Caudate nucleus (tissue), 63 donors: ENCODE measurements at places on chromosomes 7 and 10.

DNA sequence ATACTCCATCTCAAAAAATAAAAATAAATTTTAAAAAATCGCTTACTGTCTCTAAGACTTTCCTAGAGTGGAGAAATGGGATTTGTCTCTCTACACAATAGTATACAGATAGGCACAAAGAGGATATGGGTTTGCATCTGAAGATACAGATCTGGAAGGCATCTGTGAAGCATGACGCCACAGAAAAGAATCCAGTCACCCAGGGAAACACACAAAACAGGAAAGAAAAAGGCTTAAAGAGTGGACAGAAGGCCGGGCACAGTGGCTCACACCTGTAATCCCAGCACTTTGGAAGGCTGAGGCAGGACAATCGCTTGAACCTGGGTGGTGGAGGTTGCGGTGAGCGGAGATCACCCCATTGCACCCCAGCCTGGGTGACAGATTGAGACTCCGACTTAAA is 61.3 kb downstream of the SKIDA1 start:
- DNase-seq = no peak

GRCh38 chr10:113322843-113323242 is 230.0 kb upstream of the HABP2 start:
- DNase-seq = no peak

DNA sequence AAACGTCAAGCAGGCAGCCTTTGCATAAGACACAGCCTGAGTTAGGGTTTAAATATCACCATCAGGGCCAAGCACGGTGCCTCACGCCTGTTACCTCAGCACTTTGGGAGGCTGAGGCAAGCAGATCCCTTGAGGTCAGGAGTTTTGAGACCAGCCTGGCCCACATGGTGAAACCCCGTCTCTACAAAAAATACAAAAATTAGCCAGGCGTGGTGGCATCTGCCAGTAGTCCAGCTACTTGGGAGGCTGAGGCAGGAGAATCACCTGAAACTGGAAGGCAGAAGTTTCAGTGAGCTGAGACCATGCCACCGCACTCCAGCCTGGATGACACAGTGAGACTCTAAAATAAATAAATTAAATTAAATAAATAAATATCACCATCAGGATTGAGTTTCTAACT is 33.0 kb downstream of the SRPK2 start:
- no peak for DNase-seq

DNA sequence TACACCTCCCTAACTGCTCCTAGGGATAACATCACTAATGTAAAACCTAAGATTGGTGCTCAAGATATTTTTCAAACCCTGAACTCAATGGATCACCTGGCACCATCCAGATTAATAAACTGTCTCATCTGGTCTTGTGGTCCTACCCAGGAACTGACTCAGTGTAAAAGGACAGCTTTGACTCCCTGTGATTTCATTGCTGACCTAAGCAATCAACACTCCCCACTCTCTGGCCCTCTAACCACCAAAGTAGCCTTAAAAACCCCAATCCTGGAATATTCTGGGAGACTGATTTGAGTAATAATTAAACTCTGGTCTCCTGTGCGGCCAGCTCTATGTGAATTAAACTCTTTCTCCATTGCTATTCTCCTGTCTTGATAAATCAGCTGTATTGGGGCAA is 6.2 kb upstream of the USP54 start:
- DNase-seq = no peak

- no peak for DNase-seq
These were observed 21.8 kb downstream of the UNCX start for GRCh38 chr7:1254281-1255079.

GRCh38 chr7:151134743-151135524 is 32.6 kb downstream of the GBX1 start:
- DNase-seq = no peak

GRCh38 chr7:131943646-131944045 is 387.2 kb upstream of the PODXL start:
- DNase-seq = no peak

DNA sequence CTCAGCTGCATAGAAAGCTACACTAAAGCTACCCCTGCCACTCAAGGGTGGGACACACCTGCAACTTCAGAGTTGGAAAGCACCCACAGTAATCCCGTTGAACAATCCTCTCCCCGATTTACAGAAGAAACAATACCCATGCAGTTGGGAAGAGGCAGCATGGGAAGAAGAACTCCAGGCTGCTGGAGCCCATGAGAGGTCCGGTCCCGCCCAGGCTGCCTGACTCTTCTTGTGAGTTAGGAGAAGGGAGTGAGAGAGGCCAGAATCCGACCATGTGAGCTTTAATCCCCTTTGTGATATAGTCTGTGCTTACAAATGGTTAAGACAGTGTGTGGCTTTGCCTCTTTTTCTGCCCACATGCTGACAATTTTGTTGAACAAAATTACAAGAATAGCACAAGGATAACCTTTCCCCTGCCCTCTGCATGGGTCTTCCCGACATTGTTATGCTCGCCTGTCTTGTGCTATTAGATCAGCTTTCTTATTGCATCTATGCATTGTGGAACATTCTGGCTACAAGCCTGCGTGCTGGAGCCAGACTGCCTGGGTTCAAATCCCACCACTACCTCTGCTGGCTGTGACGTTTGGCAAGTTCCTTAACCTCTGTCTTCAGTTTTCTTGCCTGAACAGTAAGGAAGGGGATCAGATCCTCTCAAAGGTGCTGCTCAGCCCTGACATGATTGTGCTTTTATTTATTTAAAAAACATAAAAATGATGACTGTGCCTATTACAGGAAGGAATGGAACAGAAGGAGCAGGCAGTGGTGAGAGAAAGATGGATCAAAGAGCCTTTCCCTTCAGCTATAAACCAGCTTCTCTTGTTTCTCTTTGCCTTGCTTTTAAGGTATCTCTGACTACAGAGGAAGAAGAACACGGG is 56.0 kb downstream of the BPGM start:
- no peak for DNase-seq

GRCh38 chr10:110710621-110711020 is 66.5 kb downstream of the RBM20 start:
- no peak for DNase-seq

- DNase-seq = no peak
These were observed 49.5 kb upstream of the ZNF138 start for GRCh38 chr7:64744680-64745079.

DNA sequence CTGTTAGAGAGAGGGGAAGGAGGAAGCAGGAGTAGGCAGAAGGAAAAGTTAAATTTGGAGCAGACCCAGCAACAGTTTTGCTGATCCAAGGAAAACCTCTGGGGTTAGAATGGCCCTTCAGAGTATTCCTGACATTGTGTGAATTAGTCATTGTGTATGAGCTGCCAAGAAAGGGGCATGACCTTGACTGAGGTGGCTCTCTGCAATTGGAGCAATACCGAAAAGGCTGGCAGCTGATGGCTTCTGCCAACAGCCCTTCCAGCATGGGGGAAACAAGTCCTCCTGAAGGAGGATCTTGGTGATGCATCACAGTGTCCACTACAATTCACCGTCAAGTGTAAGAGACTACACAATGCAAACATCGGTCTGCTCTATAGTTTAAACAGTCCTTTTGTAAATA is 20.6 kb upstream of the WASL start:
- DNase-seq = no peak

GRCh38 chr10:2300231-2300630 is 562.9 kb upstream of the ADARB2 start:
- no peak for DNase-seq

- no peak for DNase-seq
These were observed 150.4 kb upstream of the SEMA3E start for GRCh38 chr7:83799333-83799732.

DNA sequence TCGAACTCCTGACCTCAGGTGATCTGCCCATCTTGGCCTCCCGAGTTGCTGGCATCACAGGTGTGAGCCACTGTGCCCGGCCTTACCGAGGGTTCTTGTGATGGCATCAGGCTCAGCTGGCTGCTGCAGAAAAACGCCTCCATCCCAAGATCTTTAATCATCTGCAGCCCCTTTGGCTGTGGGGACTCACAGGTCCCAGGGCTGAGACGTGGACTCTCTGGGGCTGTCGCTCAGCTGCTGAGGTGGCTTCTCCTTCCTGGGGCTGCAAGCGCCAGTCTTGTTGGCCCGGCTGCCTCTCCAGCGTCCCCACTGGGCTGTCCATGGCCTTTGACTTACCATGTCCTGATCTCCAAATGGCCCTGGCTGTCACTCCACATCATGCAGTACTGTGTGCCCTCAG is 20.0 kb downstream of the AMZ1 start:
- no peak for DNase-seq

DNA sequence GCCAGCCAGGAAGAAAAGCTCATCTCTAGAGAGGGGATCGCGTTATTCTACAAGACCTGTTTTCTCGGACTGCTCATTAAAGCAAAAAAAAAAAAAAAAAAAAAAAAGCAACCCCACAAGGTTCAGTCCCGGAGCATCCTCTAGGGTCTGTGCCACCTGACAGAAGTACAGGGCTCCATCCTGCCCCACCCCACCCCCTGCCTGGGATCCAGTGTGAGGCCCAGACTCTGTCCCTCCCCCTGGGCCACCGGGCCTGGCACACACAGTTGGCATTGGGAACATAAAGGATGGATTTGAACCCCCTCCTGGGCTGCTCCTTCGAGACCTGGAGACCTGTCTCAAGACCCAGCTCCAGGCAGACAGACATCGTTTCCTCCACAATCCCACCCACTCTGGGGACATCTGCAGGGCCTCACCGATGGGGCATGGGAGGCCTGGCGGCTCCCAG is 688 bp downstream of the ORAI2 start:
- no peak for DNase-seq

- no peak for DNase-seq
These were observed 66.6 kb upstream of the SYPL1 start for GRCh38 chr7:106178593-106179134.

GRCh38 chr10:13587391-13587790 is 626 bp downstream of the PRPF18 start:
- no peak for DNase-seq

- no peak for DNase-seq
These were observed 379.7 kb upstream of the ZMIZ1 start for GRCh38 chr10:78688901-78689583.

DNA sequence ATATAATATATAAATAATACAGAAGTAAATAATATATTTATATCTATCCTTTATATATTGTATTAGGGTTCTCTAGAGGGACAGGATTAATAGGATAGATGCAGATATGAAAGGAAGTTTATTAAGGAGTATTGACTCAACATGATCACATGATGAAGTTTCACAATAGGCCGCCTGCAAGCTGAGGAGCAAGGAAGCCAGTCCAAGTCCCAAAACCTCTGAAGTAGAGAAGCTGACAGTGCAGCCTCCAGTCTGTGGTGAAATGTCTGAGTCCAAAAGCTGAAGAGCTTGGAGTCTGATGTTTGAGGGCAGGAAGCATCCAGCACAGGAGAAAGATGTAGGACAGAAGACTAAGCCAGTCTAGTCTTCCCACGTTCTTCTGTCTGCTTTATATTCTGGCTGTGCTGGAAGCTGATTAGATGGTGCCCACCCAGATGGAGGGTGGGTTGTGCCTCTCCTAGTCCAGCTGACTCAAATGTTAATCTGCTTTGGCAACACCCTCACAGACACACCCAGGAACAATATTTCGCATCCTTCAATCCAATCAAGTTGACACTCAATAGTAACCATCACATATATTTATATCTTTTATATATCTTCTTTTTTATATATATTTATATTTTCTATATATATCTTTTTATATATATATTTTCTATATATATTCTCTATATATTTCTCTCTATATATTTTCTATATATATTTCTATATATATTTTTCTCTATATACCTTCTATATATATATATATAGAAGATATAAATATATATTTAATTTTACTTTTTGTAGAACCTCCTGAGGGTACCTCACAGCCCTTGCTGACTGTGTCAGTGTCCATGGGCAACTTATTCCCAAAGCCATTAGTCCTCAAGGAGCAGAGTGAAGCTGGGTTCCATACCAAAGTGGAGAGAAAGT is 24.6 kb upstream of the AKR1B10 start:
- DNase-seq = no peak

- DNase-seq = no peak
These were observed 10.8 kb upstream of the CSGALNACT2 start for GRCh38 chr10:43127442-43127841.

DNA sequence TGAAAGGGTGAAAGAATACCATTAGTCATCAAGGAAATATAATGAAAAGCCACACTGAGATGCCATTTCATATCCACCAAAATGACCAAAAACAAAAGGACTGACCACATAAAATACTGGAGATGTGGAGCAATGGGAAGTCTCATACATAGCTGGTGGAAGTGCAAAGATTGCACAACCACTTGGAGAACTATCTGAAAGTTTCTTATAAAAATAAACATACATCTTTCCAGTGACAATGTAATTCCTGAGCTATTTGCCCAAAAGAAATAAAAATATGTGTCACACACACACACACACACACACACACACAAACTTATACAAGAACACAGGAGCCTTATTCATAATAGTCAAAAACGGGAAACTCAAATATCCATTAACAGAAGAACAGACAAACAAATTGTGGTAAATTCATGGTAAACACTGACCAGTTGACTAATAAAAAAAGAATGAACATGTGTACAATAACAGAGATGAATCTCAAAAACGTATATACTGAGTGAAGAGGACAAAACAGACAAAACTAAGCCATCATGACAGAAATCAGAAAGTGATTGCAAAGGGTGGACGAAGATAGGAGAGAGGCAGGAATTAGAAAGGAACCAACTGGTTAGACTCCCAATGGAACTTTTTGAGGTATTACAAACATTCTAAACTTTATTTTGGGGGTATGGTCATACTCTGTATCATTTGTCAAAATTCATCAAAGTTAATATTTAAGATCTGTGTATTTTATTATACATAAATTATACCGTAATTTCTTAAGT is 21.5 kb downstream of the WASL start:
- no peak for DNase-seq

- DNase-seq = no peak
These were observed 39.7 kb downstream of the RASGEF1A start for GRCh38 chr10:43226851-43227845.

DNA sequence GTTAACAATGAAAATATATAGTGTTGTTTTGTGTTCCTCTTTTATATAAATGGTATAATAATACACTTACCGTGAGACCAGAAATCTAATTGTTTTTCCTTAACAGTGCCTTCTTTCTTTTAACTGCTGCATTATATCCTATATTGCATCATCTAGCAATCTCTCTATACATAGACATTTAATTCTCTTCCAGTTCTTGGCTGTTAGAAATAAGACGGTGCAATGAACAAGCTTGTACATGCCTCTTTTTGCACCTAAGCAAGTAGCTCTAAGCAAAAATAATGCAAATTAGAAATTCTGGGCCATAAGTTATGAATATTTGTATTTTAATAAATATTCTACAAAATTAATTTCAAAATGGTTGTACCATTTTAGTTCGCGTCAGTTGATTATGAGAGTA is 55.9 kb upstream of the AHR start:
- DNase-seq = no peak

- DNase-seq = no peak
These were observed 25.9 kb downstream of the ST8SIA6 start for GRCh38 chr10:17428351-17429097.

DNA sequence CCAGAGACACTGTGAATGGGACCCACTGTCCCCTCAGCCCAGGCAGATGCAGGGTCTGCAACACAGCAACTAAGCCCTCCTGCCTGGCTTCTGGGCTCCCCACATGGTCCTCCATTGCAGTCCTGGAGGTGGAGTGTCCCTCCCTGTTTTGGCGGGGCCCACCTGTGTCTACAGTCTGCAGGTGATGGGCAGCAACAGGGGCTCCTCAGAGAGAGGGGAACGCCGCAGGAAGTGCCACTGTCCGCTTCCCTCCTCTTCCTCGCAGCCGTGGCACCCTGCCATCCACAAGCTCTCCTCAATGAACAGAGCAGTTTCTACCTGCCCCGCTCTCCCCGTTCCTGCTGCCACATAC is 9.3 kb downstream of the CAMK2G start:
- DNase-seq = no peak

GRCh38 chr7:36128448-36129047 is 24.5 kb upstream of the EEPD1 start:
- no peak for DNase-seq
